Subcutaneous preadipocyte (primary cell): ENCODE measurements at places on chromosomes 7 and 10. TPM values are rescaled to one million over a fixed set of nuclear protein-coding genes. Genes with fewer than 3 reads are reported as not detected.

The DBF4 gene
- total RNA-seq, result 33.4 and 49.5 TPM in 2 replicates

The FEZF1 gene
- not detected in 2 replicates for total RNA-seq

The TMEM139 gene
- total RNA-seq, result not detected in 2 replicates

The GTF2IRD1 gene
- total RNA-seq, result 4.7 and 5.9 TPM in 2 replicates

The PTEN gene
- total RNA-seq, result 140 and 146 TPM in 2 replicates

The PIK3CG gene
- not detected in 2 replicates for total RNA-seq

The SORCS1 gene
- not detected in 2 replicates for total RNA-seq
